Tibial nerve (tissue), 4 donors: ENCODE measurements at places on chromosomes 11 and 22.

DNA sequence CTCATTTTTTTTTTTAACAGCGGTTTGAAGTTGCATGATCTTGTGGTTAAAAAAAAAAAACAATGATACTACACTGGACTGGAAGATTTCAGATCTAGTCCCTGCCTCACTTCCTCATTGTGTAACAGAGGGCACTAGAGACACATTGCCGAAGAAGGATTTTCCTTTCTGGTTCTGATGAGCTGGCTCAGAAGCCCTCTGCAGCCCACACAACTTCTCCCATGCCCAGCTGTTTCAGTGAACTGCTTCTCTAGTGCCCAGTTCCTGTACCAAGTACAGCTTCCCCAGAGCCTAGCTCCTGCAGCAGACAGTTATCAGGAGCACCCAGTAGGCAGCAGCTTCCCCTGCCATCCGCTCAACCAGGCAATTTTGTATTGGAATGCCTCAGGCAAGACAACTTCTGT, 29.5 kb upstream of the ANO5 start:
- DNase-seq: no peak

DNA sequence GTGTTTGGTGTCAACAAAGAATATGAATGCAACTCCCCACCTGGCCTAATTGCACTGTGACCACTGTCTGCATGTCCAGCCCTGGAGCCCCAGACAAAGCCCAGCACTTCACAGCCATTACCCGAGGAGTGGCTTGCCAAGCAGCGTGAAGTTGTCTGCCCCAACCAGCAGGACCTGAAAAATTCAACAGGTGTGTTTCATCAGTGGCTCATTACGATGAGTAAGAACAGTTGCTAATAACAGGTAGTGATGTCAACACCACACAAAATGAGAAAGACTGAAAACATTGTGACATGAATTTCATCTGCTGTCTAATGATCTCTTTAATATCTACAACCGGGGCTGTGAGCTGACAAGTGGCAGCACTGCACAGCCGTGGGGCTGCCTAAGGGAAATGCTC, 10.3 kb downstream of the MRPL21 start:
- no peak for DNase-seq

GRCh38 chr11:17927041-17927440, 85.8 kb downstream of the SERGEF start:
- no peak for DNase-seq

- no peak for DNase-seq
These were observed 67.9 kb upstream of the API5 start for GRCh38 chr11:43243927-43244326.

DNA sequence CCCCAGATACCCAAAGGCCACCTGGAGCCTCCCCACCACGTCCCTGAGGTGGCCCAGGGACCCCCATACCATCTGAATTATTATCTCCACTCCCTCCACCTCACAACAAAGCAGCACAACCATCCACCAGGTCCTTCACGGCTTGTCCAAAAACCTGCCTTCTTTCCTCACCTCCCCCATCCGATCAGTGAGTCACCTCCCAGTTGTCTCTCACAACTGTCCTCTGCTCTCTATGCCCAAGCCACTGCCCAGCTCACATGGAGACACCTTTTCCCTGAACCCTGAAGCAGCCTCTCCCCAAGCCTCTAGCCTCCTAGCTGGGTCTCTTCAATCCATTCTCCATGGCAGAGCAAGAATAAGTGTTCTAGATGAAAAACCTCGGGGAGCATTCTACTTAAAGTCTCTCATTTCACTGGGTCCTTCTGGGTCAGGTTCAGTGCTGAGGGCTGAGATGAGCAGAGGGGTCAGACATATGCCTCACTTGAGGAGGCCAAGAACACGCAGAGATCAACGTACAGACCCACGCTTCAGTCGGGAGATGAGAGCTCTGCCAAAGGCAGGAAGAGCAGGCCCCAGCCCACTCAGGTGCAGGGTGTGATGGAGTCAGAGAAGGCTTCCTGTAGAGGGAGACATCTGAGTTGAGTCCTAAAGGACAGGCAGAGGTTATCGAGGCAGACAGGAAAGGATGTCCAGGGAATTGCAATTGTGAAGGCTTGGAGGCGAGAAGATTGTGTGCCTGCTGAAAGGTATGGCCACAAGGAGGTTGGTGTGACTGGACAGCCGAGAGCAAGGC, 74.7 kb downstream of the PDE2A start:
- DNase-seq: no peak

GRCh38 chr22:30626413-30626812, 9.2 kb upstream of the SLC35E4 start:
- no peak for DNase-seq

DNA sequence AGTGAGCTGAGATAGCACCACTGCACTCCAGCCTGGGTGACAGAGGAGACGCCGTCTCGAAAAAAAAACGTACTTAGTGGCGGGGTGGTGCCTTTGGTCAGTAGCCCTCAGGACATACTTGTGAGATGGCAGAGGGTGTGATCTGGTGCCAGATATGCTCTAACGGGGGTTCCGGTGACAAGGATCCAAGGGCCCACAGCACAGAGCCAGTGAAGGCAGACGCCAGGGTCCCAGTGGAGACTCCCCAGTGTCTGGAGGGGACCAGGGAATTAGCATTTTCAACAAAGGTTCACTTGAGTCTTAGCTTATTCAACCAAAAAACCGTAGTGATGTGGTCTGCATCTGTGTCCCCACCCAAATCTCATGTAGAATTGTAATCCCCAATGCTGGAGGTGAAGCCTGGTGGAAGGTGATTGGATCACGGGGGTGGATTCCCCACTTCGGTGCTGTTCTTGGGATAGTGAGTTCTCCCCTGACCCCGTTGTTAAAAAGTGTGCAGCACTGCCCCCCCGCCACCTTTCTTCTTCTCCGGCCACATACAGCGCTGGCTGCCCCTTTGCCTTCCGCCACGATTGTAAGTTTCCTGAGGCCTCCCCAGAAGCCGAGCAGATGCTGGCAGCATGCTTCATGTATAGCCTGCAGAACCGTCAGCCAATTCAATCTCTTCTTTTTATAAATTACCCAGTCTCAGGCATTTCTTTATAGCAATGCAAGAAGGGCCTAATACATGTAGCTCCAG, 26.6 kb upstream of the OSBPL5 start:
- no peak for DNase-seq

- peak; percentile 46 for DNase-seq
These were observed 20.3 kb upstream of the MRPL17 start for GRCh38 chr11:6703247-6704063.

DNA sequence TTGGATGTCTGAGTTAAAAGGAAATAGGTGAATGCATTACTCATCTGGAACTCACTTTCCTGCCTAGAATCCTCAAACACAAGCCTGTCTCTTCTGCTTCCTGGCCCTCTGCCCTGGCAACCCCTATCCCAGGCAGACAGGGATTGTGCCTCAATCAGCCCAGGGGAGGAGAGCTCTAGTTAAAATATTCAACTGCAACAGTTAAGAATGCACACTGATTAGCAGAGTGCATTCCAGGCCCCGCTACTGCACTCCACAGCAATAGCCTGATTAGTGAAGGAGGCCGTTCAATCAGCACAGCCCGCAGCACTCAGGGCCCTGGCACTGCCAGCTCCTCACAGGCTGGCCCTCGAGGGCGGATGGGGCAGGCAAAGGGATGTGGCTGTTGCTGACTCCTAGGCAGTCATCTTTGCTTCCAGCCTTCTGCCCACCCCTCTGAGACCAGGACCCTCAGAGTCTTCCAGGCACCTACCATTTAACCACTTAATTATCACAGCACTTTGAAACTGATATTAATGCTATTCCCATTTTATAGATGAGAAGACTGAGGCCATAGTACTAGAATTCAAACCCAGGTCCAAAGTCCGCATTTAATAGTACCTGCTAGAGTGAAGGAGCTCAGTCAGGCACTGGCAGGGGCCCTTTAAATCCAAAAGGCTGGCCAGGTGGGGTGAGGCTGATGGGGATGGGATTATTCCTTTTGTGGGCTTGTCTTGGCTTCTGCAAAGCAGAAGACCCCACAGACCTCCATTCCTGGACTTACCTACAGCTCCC, 435.3 kb downstream of the SOX6 start:
- no peak for DNase-seq

GRCh38 chr11:6727971-6728760, 43.6 kb downstream of the OR2AG2 start:
- DNase-seq: no peak

- no peak for DNase-seq
These were observed 1133.4 kb upstream of the CCDC90B start for GRCh38 chr11:84419616-84420015.

DNA sequence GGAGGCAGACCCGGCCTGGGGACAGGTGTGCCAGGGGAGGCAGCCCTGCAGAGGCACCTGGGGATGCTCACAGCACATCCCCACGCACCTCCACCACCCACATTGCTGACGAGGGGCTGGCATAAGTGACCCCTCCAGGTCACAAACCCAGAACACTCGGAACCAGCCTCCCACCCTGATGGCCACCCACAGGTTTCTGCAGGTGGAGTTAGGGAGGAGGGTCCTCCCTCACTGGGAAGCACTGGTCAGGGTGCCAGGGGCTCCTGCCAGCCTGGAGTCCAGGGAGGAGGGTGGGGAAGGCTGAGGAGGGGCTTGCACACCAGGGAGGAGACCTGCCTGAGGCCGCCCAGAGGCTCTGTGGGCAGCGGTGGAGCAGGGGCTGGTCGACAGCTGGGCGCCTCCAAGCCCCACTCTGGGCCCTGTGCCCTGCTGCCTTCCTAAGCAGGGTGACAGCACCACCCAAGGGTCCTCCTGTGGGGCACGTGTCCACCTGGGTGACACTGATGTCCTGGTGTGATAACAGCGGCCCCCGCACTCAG, 51.0 kb upstream of the CARS1 start:
- no peak for DNase-seq
